Stimulated activated CD8-positive, alpha-beta memory T cell treated with anti-CD3 and anti-CD28 coated beads, Interleukin-15, amount 100 ng/mL, for 24 hours (primary cell): ENCODE measurements at places on chromosomes 12 and 14.

DNA sequence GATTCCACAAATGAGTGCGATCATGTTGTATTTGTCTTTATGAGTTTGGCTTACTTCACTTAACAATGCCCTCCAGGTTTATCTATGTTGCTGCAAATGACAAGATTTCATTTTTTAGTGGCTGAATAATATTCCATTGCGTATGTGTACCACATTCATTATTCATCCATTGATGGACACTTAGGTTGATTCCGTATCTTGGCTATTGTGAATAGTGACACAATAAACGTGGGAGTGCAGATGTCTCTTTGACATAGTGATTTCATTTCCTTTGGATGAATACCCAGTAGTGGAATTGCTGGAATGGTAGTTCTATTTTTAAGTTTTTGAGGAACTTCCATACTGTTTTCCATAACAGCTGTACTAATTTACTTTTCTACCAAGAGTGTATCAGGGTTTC lies 23.5 kb downstream of the AKAP6 start:
- DNase-seq = no peak

DNA sequence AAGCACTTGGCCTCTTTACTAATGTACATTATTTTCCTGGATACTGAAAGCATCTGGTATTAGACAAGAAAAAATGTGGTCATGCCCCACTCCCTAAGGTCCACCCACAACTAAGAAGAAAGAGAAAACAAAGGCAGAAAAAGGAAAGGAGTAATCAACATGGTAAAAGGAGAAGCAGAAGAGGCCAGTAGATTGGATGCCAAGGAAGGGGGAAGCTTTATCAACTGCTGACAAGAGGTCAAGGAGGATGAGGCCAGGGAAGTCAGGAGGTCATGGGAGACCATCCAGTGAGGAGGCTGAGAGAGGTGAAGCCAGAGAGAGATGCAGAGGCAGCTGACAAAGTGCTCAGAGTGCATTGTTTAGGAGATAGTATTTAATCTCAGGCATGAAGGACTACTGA lies 383.5 kb downstream of the ZFP36L1 start:
- no peak for DNase-seq

- no peak for DNase-seq
Measured at GRCh38 chr12:108759924-108760323, 28.6 kb upstream of the CORO1C start.

DNA sequence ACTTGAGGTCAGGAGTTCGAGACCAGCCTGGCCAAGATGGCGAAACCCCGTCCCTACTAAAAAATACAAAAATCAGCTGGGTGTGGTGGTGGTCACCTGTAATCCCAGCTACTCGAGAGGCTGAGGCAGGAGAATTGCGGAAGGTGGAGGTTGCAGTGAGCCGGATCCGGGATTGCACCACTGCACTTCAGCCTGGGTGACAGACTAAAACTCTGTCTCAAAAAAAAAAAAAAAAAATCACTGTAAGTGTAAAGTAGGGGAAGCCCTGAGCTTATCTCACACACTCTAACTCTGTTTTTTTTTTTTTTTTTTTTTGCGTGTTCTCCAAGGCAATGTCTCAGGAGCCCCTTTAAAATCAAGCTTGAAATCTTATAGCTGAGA lies 421 bp upstream of the RBMS2 start:
- DNase-seq = no peak

DNA sequence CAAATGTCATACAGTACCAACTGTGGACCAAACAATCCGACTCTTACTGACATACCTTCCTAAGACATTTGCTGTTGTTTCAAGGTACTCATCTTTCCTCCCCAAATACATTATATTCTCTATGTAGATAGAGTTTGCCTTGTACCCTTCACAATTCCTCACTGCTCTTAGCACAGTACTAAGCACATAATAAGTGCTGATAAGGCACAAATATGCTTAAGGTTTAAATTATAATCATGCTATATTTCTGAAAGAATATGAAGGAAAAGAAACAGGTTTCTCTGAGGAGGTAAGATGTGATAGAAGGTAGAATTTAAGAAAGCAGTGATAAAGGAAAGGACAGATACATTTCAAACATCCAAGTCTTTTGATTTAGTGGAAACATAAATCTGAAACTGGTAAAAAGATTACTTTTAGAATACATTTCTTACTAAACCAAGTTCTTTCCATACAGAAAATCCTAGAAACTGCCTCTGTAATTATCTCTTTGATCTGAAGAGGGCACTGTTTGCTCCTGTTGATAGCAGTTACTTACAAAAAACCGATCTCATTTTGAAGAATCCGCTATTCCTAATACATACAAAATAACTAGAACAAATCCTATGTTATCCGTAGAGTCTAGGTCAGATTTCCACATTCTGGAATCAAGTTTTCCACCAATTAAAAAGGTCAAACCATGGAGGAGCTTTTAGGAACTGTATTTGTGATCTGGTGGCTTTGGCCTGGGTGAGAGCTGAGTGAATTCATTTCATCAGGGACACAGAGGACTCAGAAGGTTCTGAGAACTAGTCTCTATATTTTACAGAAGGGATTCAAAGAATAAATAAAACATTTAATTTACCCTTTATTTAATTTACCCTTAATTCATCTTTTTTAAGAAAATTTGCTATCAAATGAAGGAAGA lies 311.9 kb downstream of the DAD1 start:
- no peak for DNase-seq

DNA sequence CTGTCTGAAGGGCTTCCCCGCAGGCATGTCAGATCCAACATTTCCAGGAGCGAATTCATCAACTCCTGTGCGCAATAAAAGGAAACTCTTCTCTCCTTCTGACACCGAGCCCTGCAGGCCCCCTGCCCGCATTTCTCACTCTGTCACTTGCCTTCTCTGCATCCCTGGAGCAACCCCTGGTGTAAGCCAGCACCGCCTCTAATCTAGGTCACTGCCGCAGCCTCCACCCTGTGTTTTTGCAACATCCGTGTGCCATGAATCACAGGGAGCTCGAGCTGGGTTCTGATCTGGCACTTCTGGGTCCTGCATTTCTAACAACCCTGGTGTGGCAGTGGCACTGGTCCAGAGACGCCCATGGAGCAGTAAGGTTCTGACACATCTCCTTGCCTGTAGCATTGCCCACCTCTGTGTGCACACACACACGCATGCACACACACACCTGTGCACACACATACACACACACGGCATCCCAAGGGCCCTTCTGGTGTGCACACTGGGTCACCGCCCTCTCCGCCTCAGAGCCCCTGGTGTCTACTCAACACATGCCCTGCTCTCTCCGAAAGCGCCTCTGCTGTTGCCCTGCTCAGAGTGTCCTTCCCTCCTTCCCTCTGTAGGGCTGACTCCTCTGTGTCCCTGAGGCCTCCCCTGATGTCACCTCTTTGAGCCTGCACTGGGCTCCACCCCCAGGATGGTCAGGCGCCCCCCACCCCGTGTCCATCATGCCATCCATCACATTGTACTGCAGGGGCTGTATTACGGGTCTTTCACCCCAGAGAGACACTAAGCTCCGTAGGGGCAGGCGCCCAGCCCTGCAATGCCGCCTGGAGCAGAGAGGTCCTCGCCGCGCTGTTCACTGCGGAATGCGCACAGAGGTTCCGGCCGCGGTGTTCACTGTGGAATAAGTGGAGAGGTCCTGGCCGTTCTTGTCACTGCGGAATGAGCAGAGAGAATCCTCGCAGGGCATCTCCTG lies 111.4 kb upstream of the SFSWAP start:
- DNase-seq = no peak

- no peak for DNase-seq
Measured at GRCh38 chr12:109369831-109370230, 22.1 kb downstream of the MYO1H start.
